Motor neuron (in vitro differentiated cells): ENCODE measurements at places on chromosomes 4 and X.

- ATAC-seq, result peak; percentile 97
Observed at GRCh38 chrX:153708415-153708814, 15.8 kb downstream of the BCAP31 start.

GRCh38 chr4:16582036-16582435 lies 316.4 kb downstream of the LDB2 start:
- ATAC-seq, result no peak

DNA sequence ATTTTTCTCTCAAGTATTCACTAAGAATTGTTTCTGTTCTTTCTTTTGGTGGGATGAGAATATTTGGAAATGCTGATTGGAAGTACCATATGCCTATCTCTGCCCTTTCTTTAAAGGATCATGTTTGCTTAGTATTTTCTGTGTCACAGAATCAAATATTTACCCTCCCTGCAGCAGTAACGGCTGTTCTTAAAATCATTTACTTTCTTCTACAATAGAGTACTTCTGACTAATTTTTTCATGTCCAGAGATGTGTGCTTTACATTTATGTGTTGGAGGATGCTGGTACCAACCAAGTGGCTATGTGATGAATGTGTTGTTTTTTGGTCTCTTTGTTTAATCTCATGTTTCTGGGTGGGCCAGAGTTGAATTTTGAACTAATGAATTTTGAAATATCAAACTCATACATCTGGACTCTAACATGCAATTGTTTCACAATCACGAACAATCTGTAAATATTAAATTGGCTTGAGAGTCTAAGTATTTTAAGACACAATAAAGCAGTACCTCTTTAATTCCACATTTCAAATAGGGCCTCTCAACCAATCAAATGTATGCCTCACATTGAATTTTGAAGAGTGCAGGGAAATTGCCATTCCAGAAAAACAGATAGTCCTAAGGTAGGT lies 59.4 kb upstream of the ARSJ start:
- ATAC-seq, result peak; percentile 39

DNA sequence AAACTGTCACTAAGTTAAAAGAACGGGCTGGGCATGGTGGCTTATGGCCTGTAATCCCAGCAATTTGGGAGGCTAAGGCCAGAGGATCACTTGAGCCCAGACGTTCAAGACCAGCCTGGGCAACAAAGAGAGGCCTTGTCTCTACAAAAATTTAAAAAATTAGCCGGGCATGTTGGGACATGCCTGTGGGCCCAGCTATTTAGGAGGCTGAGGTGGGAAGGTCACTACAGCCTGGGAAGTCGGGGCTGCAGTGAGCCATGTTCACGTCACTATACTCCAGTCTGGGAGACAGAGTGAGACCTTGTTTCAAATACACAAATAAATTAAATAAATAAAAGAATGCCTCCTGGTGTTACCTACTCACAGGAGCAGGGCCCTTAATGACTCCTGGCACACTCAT lies 69.5 kb downstream of the APBB2 start:
- no peak for ATAC-seq

DNA sequence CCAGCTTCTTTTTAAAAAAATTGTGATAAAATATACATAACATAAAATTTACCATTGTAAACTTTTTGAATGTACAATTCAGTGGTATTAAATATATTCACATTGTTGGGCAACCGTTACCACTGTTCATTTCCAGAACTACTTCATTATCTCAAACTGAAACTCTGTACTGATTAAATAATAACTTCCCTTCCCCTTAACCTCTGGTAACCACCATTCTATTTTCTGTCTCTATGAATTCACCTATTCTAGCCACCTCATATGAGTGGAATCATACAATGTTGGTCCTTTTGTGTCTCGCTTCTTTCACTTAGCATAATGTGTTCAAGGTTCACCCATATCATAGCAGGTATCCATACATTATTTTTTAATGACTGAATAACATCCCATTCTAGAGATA lies 8.3 kb downstream of the GPR50 start:
- no peak for ATAC-seq

GRCh38 chrX:13263560-13264251 lies 56.1 kb downstream of the ATXN3L start:
- no peak for ATAC-seq

- no peak for ATAC-seq
Observed at GRCh38 chr4:81508411-81509185, 36.9 kb upstream of the RASGEF1B start.
